ENCODE measurements at places on chromosomes 1 and 21. TPM values are rescaled to one million over a fixed set of nuclear protein-coding genes. Genes with fewer than 3 reads are reported as not detected.

FPGT gene
- 11.6 TPM for total RNA-seq

SPRR2E gene
- not detected for total RNA-seq

KLHDC8A gene
- total RNA-seq = not detected

RHOU gene
- 5.4 TPM for total RNA-seq

BROX gene
- 32.0 TPM for total RNA-seq

EDN2 gene
- total RNA-seq = not detected

PROX1 gene
- 82.9 TPM for total RNA-seq

TMPRSS15 gene
- not detected for total RNA-seq

TOMM20 gene
- total RNA-seq = 81.9 TPM

AGBL4 gene
- total RNA-seq = 0.14 TPM

DRAXIN gene
- 0.03 TPM for total RNA-seq

TAS1R1 gene
- not detected for total RNA-seq

RNF223 gene
- total RNA-seq = not detected

SLC6A9 gene
- 1.5 TPM for total RNA-seq

APOBEC4 gene
- total RNA-seq = not detected

PADI3 gene
- not detected for total RNA-seq

PRRX1 gene
- 46.3 TPM for total RNA-seq

CASQ1 gene
- total RNA-seq = 27.0 TPM

PANK4 gene
- total RNA-seq = 46.4 TPM

GCLM gene
- 9.4 TPM for total RNA-seq

S100A5 gene
- total RNA-seq = not detected

IL19 gene
- total RNA-seq = not detected

LRRC39 gene
- 155 TPM for total RNA-seq

PLEKHA6 gene
- total RNA-seq = 18.7 TPM

LHX8 gene
- not detected for total RNA-seq

STYXL2 gene
- 127 TPM for total RNA-seq

SIK1 gene
- 4.6 TPM for total RNA-seq

ADAMTS5 gene
- 3.6 TPM for total RNA-seq

ANKRD13C gene
- total RNA-seq = 9.4 TPM

KCNE2 gene
- total RNA-seq = not detected

IRF2BP2 gene
- total RNA-seq = 116 TPM

TSPAN2 gene
- total RNA-seq = 10.3 TPM

TMEM81 gene
- 2.5 TPM for total RNA-seq

PLA2G2A gene
- 332 TPM for total RNA-seq

GNAT2 gene
- not detected for total RNA-seq

HTR1D gene
- total RNA-seq = 0.11 TPM

XCL1 gene
- total RNA-seq = 0.57 TPM

TAF12 gene
- 27.7 TPM for total RNA-seq

MXRA8 gene
- total RNA-seq = 21.8 TPM

RAB7B gene
- total RNA-seq = 1.6 TPM

NPPA gene
- 8.2 TPM for total RNA-seq

CHML gene
- total RNA-seq = 6.6 TPM

HJV gene
- total RNA-seq = 71.0 TPM

CYP4A11 gene
- not detected for total RNA-seq

NID1 gene
- total RNA-seq = 65.8 TPM

GOLT1A gene
- not detected for total RNA-seq

NTNG1 gene
- total RNA-seq = 0.38 TPM

C1QTNF12 gene
- total RNA-seq = 0.57 TPM

KRTAP10-8 gene
- total RNA-seq = not detected

PGM1 gene
- total RNA-seq = 281 TPM

C1orf185 gene
- not detected for total RNA-seq

CNKSR1 gene
- total RNA-seq = 1.8 TPM

CRP gene
- total RNA-seq = not detected

PACC1 gene
- total RNA-seq = 3.4 TPM

YBX1 gene
- 856 TPM for total RNA-seq

KDF1 gene
- 0.68 TPM for total RNA-seq

WASF2 gene
- 57.3 TPM for total RNA-seq

KRTAP7-1 gene
- not detected for total RNA-seq

TSPAN1 gene
- total RNA-seq = 1.1 TPM
